ENCODE measurements at places on chromosomes 7 and 10. TPM values are rescaled to one million over a fixed set of nuclear protein-coding genes. Genes with fewer than 3 reads are reported as not detected.

GRCh38 chr7:33061282-33061937 is 1.2 kb downstream of the NT5C3A start:
- DNase-seq = no peak

- no peak for DNase-seq
Measured at GRCh38 chr7:1586827-1587705, 17.2 kb upstream of the PSMG3 start.

- no peak for DNase-seq
Measured at GRCh38 chr7:129311429-129311828, 86.6 kb downstream of the AHCYL2 start.

GRCh38 chr10:18651324-18652007 is at the start of gene NSUN6:
TSS of gene NSUN6 (minus strand) at chr10:18651587. CDS start at chr10:18651203, 384 bp downstream.
- DNase-seq = peak; percentile 94

- no peak for DNase-seq
Measured at GRCh38 chr7:16098585-16099179, 322.7 kb downstream of the CRPPA start.

DNA sequence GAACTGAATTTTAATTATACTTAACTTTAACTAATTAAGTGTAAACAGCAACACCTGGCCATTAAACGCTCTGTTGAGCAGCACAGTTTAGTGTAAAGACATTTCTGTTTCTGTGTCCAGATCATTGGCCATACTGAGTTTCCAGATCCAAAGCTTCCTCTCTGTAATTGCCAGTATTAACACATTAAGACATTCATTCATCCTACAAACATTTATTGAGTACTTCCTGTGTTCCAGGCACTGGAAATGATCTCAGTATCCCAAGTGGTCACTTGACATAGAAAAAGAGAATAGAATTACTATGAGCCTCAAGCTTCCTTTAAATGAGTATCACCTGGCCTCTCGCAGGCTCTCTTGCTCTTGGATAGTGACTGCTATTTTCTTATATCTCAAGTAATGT is 618.1 kb downstream of the SORCS3 start:
- no peak for DNase-seq

- DNase-seq = no peak
Measured at GRCh38 chr10:130357226-130357625, 221.0 kb downstream of the GLRX3 start.

DNA sequence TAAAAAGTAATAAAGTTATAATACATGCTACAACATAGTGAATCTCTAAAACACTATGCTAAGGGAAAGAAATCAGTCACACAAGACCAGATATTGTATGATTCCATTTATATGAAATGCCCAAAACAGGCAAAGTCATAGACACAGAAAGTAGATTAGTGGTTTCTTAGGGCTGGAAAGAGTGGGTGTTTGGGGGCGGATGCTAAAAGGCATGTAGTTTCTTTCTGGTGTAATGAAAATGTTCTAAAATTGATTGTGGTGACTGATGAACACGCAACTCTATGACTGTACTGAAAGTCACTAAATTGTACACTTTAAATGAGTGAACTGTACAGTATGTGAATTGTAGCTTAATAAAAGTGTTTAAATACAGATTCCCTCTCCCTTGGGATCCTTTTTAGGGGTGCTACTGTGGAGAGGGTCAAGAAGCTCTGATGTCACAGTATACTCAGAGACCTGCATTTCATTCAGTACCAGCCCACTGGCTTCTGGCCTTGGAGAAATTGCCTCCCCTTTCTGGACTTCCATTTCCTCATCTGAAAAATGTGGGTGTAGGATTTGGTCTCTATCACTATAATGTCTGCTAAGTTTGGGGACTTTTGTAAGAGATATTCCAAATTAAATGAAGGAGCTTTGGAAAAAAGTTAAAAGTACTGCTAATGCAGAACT is 46.4 kb downstream of the AOAH start:
- DNase-seq = no peak

GRCh38 chr7:27939893-27940292 is 199.9 kb downstream of the TAX1BP1 start:
- no peak for DNase-seq

DNA sequence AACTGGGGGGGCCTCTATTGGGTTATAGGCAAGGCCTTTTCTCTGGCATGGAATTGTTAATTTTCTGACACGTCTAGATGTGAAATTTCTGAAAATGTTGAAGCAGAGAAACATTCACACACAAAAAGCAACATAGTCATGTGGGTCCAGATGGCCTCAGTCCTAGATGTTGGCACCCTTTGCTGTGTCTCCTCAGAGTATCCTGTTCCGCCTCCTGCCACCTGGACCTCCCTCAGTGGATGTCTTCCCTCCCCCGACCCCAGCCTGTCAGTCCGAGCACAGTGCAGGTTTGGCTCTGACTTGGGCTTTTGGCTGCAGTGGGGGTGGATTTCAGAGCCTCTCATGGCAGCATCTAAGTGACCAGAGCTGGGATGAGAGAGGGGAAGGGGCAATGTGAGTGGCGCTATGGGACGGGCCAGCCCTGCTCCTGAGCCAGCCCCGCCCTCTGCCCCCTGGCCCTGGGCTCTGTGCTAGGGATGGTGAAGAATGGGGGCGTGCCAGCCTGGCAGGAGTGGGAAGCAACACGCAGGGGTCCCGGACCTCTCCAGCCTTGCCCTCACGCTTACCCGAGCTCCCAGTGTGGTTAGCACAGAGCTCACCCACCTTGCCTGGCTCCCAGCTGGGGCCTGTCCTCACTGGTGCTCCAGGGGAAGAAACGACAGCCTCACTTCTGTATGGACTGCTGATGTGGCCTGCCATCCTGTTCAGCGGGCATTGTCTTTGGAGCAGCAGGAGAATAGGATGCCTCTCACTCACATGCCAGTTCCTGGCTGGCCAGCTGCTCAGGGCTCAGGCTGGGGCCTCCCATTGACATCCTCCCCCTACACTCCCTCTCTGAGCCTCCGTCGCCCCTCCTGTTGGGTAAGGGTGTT is 6.2 kb downstream of the ATP6V0E2 start:
- no peak for DNase-seq

GRCh38 chr7:26794541-26794940 is 69.8 kb downstream of the SKAP2 start:
- DNase-seq = no peak

DNA sequence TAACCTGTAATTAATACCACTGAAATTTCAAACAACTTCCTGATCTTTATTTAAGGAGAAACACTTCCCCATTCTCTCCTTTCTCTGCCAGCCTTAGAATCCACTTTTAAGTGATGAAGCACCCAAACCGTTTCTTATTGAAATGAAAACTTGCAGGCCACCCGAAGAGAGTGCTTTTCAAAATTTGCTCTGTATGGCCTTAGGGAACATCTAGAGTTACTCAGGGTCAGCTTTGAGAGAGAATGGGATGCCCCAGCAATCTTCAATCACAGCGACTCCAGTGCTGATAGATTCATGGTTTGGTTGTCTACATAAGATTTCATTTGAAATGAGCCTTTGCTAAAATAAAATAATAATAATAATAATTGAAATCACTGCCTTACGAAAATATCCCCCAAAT is 323.1 kb downstream of the PCLO start:
- DNase-seq = no peak

DNA sequence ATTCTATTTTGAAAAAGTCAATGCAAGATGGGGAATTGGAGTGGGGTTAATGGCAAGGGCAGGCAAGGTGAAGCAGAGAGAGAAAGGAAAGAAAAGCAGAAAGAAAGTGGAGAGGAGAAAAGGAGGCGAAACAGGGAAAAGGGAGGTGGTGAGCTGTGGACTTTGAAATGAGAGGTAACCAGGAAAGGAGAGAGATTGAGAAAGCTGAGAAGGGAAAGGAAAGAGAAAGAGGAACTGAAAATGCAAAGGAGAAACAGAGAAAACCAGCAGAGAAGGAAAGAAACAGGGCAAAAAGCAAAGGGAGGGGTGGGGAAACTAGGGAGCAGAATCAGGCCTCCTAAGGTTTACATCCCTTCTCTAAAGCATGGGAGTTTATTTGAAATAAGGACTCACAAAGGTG is 72.5 kb upstream of the TPK1 start:
- DNase-seq = no peak

DNA sequence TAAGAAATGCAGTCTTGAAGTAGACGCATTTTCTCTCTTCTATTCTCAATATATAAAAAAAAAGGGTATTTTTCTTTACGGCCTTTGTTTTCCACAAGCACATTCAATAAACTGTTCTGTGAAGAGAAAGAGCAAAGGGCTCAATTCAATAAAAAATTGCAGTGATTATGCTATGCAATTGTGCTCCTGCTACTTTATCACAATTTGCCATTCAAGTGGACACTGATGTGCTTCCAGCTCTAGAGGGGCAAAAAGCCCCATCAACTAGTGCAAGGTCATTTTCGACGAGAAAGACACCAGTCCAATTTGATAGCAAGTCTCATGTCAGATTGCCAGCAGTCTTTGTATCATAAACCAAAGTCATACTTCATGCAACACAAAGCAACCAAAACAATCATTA is 82.6 kb upstream of the THSD7A start:
- no peak for DNase-seq

DNA sequence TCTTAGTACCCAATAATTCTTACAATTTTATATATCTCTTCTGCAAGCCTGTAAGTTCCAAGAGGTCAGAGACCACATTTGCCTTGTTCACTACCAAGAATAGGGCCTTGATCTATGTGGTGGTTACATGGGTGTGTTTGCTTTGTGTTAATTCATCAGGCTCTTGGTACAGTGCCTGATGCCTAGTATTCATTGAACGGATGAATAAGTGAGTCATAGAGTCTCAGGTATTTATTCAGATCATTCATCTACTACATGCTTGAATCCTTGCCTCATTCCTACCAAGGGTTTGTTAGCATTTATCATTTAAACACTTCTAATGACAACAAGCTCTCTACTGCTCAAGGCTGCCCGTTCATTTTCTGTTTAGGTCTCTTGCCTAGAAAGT is 11.3 kb upstream of the SGPL1 start:
- no peak for DNase-seq

DNA sequence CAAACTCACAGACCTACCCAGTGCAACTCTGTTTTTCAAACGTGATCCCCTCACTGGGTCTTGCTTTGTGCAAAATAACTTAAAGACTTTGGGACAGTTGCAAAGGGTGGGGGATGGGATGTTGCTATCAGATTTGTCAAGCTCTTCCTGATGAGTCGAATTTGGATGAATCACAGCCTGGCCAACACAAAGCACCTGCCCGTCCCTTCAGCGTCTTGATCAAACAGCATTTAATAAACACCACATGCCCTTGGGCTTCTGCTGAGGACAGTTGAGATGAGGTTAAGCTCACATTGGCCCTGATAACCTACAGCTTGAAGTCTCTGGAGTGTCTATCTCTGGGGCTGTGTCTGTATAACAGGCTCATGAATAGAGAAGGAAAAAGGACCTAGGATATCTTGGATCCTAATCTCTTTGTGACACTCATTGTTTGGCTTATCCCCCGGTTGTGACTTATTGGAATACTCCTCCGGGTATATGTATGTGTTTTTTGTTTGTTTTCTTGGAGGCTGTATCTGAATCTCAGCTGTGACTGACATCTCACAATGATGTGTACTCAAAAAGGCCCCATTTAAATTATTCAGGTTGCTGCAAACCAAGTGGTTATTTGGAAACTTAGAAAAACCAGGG is 132.6 kb upstream of the NAMPT start:
- DNase-seq = no peak

GRCh38 chr7:151630851-151631569 is 111.3 kb upstream of the RHEB start:
- DNase-seq = no peak

DNA sequence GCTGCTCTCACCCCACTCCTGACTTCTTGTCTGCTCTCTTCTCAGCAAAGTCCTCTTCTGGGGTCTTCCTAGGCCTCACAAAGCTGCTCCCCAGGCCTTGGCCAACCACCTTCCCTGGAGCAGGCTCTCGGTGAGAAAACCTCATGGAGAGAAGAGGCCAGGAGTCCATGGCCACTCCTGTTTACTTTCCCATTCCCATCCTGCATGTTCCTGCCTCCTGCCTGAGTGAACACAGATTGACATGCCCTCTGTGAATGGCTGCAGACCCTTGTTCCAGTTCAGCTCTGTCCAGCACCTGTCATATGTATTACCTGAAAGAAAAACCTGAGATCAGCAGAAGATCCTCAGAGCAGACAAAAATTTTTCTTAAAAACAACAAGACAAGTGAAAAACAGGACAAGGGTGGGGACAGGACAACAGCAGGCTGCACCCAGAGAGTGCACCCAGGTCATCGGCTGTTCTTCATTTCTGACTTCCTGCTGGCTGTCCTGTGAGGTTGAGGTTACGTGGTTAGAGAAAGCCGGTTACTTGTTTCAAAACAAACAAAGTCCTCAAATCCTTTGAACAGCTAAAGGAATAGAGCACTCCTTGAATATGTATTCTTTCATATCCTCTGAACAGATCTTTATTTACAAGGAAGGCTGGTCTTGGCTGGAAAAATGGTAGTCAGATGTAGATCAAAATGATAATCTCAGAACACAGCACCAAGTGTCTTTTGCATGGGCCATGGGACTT is 34.0 kb upstream of the DLD start:
- DNase-seq = no peak

GRCh38 chr10:1403508-1404322 is 333.6 kb downstream of the ADARB2 start:
- peak; percentile 27 for DNase-seq

GRCh38 chr7:70336536-70336935 is 738.3 kb downstream of the AUTS2 start:
- DNase-seq = no peak

GRCh38 chr7:14505906-14506305 is 396.6 kb downstream of the DGKB start:
- no peak for DNase-seq

- DNase-seq = no peak
Measured at GRCh38 chr10:132464256-132465192, 67.5 kb downstream of the PWWP2B start.

GRCh38 chr7:27202018-27202861 is 2.3 kb upstream of the HOXA13 start:
- DNase-seq = peak; percentile 19

The NKX2-3 gene
- not detected for total RNA-seq

The ITPRIP gene
- total RNA-seq = 7.9 TPM

The ADCY1 gene
- total RNA-seq = 20.1 TPM

The GPR15LG gene
- not detected for total RNA-seq

The UNC5B gene
- 1.4 TPM for total RNA-seq

The FAM53B gene
- 24.0 TPM for total RNA-seq

The GPAM gene
- 157 TPM for total RNA-seq

The SDK1 gene
- 0.42 TPM for total RNA-seq

The AEBP1 gene
- total RNA-seq = 3.4 TPM

The SORCS1 gene
- 0.09 TPM for total RNA-seq

The TRIM4 gene
- total RNA-seq = 16.2 TPM

The MYOZ1 gene
- total RNA-seq = 0.17 TPM

The ADRA2A gene
- 0.19 TPM for total RNA-seq

The PRSS37 gene
- not detected for total RNA-seq
